ENCODE measurements at places on chromosomes 5 and 9.

- peak; percentile 73 for DNase-seq
Observed at GRCh38 chr5:77852514-77853352, 76.6 kb upstream of the TBCA start.

DNA sequence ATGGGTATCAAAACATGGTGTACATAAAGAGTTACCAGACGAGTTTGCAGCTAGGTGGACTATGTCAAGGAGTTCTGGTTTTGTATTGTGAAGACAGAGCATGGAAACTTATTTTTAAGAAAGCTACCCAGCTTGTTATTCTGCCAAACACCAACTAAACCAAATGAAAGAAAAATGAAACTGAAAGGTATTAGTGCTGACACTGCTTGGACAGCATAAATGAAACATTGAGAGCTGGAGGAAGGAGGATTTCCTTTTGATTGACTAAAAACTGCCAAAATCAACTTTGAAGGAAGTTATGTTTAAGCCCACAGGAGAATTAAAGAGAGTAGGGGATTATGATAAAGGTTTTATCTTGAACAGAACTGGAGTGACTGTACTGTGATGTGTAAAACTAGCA lies 766.2 kb downstream of the PTPRD start:
- no peak for DNase-seq

- DNase-seq = no peak
Observed at GRCh38 chr9:110777876-110778215, 109.3 kb downstream of the MUSK start.

- peak; percentile 70 for DNase-seq
Observed at GRCh38 chr5:98349251-98349989, 424.0 kb upstream of the RGMB start.

GRCh38 chr5:180553530-180553929 lies 37.8 kb downstream of the SCGB3A1 start:
- no peak for DNase-seq

- DNase-seq = peak; percentile 55
Observed at GRCh38 chr9:34328500-34328986, 525 bp downstream of the KIF24 start.

DNA sequence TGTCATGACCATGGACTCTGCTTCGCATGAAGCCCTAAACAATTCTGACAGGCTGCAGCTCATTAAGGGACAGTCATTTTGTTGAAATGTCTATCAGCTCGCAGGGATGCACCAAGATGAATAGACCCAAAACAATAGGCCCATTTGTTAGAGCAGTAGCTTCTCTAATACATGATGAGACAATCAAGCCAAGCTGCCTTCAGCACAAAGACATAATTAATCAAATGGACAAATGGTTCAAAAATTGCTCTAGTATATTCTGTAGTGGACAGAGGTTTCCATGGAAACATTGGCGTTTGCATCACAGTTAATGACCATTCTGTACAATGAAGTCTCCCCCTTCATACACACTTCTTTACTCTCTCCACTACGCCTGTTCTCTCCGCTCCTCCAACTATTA lies 274.6 kb downstream of the ANXA1 start:
- DNase-seq = no peak

GRCh38 chr5:158560170-158560569 lies 539.5 kb downstream of the EBF1 start:
- DNase-seq = no peak

GRCh38 chr5:73983644-73984043 lies 357.6 kb downstream of the ARHGEF28 start:
- DNase-seq = peak; percentile 18

DNA sequence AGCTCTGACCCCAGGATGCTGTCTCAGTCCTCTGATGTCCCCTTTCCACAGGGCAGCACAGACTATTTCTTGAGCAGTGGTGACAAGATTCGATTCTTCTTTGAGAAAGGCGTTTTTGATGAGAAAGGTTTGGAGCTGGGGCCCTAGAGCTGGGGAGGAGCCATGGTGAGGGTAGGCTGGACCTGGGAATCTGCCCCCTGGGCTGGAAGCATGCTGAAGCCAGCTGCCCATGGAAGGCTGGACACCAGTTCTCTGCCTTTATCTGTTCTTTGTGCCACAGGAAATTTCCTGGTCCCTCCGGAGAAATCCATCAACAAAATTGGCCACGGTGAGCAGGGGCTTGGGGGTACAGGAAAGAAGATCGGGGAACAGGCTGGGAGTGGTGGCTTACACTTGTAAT lies 12.9 kb downstream of the PHYHD1 start:
- no peak for DNase-seq

DNA sequence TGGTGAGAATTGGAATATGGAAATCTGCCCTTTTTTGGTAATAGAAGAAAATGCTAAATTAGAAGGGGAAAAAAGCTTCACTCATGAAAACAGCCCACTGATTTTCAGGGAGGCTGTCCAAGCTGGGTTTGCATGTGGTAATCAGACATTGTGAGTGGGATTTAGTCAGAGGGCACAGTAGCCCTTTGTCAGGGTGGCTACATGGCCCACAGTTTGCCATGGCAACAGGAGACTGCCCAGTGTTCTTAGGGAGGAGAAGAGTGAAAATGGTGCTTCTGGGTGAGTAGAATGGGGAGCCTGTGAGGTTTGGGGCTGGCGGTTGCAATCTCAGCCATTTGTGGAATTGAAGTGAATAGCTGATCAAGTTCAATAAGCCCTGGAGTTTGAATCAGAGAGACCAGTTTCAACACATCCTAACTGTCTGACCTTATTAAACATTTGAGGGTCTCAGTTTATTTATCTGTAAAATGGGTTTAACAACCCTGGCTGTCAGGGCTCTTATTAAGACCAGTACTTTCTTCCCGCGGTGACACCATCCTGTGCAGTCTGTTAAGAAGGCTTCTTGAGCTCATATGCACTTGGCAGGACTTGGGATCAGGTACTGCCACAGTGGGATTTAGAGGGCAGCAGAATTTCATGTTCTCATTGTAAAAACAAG lies 107.6 kb upstream of the TNC start:
- DNase-seq = no peak

- DNase-seq = no peak
Observed at GRCh38 chr9:134069480-134070399, 1.9 kb upstream of the BRD3 start.

GRCh38 chr9:99031319-99031718 lies 73.6 kb upstream of the TGFBR1 start:
- DNase-seq = no peak

DNA sequence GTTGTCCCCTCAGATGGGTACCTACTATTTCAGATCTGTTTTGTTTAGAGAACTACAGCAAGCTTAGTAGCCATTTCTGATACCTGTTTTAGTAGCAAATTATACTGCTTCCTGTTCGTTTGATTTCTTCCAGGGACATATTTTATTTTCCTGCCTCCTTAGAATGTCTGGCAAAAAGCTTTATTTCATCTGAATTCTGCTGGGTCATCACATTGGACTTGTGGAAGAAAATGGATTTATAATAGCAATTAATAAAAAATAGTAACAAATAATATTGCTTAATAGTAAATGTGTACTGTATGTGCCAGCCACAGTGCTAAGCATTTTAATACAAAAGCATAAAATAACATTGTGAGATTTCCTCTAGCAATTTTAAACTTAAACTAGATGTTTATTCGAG lies 79.4 kb downstream of the SH3GL2 start:
- no peak for DNase-seq

DNA sequence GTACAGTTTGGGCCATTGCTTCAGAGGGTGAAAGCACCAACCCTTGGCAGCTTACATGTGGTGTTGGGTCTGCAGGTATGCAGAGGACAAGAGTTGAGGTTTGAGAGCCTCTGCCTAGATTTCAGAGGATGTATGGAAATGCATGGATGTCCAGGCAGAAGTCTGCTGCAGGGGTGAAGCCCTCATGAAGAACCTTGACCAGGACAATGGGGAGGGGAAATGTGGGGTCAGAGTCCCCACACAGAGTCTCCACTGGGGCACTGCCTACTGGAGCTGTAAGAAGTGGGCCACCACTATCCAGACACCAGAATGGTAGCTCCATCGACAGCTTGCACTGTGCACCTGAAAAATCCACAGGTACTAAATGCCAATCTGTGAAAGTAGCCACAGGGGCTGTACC lies 113.6 kb upstream of the SPATA31C2 start:
- no peak for DNase-seq

- no peak for DNase-seq
Observed at GRCh38 chr9:137490532-137491186, 31.5 kb upstream of the NSMF start.

DNA sequence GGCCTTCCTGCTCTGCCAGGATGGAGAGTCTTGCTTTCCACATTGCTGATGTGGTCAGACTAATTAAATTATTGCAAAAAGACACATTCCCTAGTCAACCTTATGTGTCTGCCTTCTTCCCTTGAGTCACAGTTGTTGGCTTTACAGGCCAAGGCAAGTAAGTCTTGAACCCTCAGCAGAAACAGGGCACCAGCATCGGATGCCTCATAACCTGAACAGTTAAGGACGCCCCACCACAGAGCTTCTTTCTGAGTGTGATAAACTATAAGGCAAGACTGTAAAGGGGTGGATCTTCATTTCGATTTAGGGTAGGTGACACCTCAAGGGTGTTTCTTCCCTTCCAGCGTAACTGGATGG lies 670 bp upstream of the KIF2A start:
- no peak for DNase-seq

DNA sequence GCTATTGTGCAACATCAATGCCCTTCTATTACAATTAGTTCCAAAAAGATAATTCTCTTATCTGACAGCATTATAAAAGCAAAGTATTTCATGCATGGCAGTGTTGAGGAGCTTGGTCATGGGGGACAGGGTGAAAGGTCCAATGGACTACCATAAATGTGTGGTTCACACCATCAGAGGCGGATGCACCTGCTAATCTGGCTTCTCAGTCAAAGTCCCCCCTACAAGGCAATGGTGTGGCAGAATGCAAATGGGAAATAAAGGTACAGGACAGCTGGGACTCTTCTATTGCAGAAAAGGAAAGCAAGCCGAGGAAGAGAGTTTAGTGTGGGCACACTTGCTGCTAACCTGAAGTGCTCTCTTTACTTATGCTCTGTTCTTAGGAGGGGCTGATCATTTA lies 369.1 kb downstream of the NDUFS4 start:
- DNase-seq = no peak

- peak; percentile 86 for DNase-seq
Observed at GRCh38 chr5:94698197-94698596, 79.7 kb downstream of the SLF1 start.

- DNase-seq = no peak
Observed at GRCh38 chr5:132489051-132489770, 1.4 kb downstream of the IRF1 start.

GRCh38 chr9:95910023-95910707 lies 34.7 kb downstream of the ERCC6L2 start:
- no peak for DNase-seq

- DNase-seq = peak; percentile 59
Observed at GRCh38 chr9:2624051-2624682, 2.6 kb downstream of the VLDLR start.

- DNase-seq = no peak
Observed at GRCh38 chr9:90188656-90189055, 454.0 kb downstream of the DIRAS2 start.

GRCh38 chr5:81749561-81750307 lies 1.2 kb downstream of the SSBP2 start:
- peak; percentile 53 for DNase-seq

DNA sequence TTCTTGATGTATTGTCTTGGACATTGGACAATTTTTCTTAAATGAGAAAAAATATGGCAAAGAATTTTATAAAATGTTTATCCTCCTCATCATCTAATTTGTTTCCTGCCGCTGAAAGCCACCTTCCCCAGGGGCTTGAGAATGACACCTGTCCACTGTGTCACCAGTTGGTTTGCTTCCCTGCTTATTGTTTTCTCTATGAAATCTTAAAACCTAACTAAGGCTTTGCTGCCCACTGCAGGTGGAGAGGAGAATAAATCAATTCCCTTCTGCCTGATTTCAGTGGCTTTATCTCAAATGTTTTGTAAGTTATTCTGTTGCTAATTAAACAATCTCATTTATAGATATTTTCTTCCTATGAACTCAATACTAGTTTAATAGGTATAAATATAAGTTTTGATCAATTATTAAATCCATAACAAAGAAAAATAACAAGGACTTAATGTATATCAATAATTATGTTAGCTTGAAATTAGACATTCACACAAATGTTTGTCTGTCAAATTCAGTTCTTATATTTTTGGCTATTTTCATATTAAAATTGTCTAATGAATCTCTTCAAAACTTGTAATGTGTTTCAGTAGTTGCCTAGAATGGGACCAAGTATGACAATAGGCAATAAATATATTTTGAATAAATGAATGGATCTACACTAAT lies 822.5 kb downstream of the PTPRD start:
- peak; percentile 43 for DNase-seq

GRCh38 chr9:8723195-8723594 lies 923.6 kb upstream of the DMAC1 start:
- peak; percentile 57 for DNase-seq

DNA sequence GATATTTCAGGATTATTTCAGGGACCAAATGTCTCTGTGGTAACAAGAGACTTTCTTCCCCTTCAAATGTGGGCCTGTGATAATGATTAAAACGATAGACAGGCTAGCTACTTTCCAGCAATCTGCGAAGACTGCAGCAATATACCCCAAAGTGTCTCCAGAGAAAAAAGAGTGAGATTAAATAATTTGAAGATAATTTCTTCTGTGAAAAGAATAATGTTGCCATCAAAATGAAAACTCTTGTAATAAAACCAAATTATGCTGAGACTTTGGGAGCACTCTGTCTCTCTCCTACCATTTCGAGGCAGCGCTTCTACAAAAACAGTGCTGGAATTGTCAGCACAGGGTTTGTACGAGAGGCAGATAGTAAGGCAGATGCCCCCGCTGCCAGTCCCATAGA lies 104.2 kb upstream of the SPOCK1 start:
- DNase-seq = no peak

DNA sequence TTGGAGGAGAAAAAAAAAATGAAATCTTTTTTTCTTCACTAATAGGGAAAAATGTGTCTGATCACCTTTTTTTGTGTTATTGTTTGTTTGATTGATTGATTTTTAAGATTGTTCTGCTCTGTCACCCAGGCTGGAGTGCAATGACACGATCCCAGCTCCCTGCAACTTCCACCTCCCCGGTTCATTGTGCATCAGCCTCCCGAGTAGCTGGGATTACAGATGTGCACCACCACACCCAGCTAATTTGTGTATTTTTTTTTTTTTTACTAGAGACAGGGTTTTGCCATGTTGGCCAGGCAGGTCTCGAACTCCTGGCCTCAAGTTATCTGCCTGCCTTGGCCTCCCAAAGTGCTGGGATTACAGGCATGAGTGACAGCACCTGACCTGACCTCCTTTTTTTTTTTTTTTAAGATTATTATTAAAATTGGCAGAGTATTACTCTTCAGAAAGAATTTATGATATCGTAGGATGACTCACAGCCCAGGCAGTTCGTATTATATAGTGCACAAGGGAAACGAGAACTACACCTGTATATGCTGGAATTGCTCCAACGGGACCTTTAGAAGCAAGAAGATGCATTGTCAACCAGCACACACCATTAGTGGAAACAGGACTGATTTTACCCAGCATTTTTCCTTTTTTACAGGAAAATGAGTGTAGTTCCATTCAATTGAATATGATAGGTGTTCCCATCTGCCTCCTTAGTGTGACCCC lies 27.7 kb downstream of the FUBP3 start:
- no peak for DNase-seq
